ENCODE measurements at places on chromosomes 6 and 20. TPM values are rescaled to one million over a fixed set of nuclear protein-coding genes. Genes with fewer than 3 reads are reported as not detected.

DNA sequence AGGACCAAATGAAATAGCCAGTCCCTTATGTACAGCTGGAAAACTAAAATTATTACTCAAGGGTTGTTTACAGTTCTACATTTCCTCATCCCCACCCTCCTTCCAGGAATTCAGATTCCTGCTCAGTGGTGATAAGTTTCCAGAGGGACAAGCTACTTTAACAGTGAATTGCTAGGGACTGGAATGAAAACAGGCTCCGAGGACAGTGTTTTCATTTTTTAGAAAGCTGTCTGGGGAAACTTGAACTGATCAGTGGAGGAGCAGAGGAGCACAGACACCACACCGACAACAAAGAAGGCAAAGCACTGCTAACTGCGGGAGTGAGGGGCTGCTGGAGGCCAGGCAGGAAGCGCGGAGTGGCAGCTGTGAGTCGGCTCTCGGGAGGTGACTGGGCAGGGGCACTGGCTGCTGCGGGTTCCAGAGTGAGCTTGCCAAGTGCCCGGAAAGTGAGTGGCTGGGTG lies 322.2 kb downstream of the ESR1 start:
- no peak for DNase-seq

DNA sequence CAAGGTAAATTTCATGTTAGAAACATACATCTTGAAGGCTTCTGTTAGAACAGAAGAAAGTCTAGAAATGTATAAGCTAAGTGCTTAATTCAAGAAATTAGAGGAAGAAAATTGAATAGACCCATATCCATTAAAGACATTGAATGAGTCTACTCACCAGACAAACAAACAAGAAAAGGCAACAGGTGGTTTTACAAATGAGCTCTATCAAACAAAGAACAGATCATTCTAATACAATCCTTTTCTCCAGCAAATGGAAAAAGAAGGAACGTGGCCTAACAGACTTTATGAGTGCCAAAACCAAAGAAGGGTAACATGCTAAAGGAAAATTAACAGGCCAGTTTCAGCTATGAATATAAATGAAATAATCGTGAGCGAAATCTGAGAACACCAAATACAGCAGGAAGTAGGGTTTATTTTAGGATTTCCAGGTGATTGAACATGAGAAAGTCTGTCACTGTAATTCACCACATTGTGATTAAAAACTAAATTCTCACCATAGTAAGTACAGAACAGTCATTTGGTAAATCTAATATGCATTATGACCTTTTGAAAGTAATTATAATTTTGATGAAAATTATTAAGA lies 22.6 kb downstream of the MTHFD1L start:
- DNase-seq = no peak

DNA sequence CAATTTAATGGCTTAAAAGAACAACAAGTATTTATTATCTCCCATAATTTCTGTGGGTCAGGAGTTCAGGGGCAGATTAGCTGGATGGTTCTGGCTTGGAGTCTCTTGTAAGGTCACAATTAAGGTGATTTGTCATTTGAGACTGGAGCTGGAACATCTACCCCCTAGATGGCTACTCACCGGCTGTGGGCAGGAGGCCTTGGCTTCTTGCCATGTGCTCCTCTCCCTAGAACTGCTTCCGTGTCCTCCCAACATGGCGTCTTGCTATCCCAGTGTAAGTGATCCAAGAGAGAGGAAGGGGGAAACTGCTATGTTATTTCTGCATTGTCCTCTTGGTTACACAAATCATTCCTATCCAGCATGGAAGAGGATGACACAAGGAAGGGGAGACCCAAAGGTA lies 210.2 kb upstream of the ECI2 start:
- DNase-seq = no peak

GRCh38 chr6:7323074-7323473 lies 10.1 kb upstream of the SSR1 start:
- peak; percentile 42 for DNase-seq

DNA sequence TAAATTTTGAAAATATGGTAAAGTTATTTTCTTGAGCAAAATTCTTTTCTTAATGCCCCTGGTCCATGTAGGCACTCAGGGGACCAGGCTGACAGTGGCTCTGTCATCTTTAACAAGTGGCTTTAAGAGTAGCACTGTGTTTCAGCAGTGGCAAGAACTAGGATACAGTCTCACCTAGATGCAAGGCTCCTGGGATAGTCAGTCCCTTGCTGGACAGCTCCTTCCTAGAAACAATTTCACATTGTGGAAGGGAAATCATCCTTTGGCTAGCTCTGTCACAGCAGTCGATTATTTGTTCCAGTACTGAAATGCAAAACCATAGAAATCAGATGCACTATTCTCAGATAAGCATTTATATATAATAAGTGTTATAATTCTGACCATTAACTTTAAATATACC lies 175.4 kb upstream of the KCNQ5 start:
- no peak for DNase-seq

DNA sequence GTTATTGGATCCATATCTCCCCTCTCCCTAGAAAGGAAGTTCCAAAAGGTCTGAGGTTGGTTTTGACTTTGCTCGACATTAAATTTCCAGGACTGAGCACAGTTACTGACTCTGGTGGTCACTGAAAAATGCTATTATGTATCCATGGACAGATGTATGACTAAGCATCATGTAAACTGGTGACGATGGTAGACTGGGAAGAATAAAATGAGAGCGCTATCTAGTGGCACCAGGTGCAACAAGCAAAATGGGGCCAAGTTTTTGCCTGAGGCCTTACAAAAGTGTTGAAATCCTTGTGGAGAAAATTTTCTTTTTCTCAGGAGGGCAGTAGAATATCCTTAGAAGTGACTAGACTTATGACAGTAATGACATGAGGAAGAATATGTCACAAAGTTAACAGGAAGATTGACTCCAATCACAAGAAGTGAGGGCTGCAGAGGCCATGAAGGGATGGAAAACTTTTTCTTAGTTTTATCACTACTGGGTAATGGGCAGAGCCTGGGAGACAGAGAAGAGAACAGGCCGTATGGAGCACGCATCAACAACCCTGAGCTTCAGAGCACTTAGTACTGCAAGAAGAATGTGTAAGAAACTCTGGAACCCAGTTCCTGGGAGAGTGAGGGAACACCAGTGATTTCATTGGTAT lies 88.9 kb upstream of the ELOVL5 start:
- DNase-seq = peak; percentile 73

DNA sequence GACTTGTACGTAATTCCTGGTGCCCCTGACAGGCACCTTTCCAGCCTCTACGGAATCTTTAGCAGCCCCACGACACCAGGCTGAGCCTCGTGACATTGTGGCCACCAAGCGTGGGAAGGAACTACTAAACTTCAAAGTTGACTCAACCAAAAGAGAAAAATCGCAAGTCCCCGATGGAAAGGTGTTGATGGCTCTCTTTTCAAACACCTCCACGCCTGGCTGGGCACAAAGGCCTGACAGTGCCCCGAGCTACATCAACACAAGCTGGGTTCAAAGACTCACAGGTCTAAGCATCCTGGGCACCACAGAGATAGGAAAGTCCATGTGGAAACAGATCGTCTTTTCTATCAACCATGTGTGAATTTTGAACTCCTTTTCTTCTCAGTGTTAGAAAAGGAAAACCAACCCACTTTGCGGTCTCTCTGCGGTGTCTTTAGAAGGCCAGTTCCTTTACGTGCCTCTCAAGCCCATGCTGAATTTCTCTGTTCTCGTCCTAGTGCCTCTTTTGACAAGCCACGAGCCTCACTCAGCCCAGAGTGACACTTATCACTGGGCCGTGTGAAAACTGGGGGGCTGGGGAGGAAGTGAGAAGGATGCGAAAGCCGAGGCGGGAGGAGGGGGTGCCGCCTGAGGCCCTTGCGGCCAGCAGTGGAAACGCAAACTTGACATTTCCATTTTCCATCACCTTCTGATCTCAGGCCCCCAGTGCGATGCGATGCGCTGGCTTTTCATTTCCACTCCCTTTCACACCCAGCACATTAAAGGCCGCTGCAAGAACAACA lies 59.4 kb downstream of the GFOD1 start:
- no peak for DNase-seq

DNA sequence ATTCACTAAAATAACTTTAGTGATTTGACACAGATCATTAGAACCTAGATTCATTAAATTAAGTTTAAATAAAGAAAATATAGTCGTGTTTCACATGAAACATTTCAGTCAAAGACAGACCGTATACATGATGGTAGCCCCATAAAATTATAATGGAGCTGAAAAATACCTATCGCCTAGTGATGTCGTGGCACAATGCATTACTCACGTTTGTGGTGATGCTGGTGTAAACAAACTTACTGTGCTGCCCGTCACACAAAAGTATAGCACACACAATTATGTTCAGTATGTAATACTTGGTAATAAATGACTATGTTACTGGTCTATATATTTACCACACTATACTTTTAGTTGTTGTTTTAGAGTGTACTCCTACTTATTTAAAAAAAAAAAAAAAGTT lies 17.3 kb downstream of the DST start:
- no peak for DNase-seq

GRCh38 chr6:40128127-40128526 lies 193.9 kb upstream of the MOCS1 start:
- no peak for DNase-seq

- no peak for DNase-seq
These were observed 33.2 kb upstream of the NCOA3 start for GRCh38 chr20:47468290-47469050.

- DNase-seq = no peak
These were observed 81.9 kb upstream of the CEP162 start for GRCh38 chr6:84309336-84309735.

DNA sequence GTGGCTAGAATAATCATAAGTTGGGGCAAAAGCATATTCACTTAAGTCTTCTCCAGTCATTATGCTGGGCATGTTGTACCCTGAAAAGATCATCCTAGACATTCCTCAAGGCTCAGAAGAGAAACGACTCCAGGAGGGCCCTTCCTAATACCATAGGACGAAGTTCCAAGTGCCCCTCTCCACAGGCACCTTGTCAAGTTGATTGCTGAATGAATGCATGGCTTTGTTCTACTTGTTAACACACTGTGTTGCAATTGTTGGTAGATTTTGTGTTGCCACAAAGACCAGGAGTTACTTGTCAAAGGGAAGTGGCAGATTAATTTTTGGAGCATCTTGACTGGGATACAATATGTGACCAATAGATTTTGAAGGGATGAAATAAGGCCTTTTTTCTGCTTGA lies 194.3 kb upstream of the SMLR1 start:
- no peak for DNase-seq

- no peak for DNase-seq
These were observed 6.3 kb upstream of the PAX1 start for GRCh38 chr20:21699216-21699508.

DNA sequence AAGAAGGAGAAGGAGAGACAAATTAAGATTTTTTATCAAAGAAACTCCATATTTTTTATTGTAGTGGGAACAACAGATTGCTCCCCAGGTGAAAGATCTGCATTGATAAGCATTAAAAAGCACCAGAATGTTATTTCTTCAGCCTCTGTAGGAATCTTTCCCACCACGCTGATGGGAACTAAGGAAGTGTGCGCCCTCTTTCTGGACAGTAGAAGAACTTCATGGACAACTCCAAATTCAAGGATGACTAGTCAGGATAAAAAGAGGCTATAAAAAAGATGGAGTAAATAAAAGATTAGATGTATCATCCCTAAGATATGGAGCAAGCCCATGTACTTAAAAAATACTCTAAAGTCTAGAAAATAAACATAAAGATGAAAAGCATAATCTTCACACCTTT lies 45.8 kb upstream of the PAK5 start:
- peak; percentile 8 for DNase-seq

- DNase-seq = no peak
These were observed 20.4 kb downstream of the ZNF184 start for GRCh38 chr6:27452496-27452897.

- DNase-seq = no peak
These were observed 109.1 kb downstream of the C6orf58 start for GRCh38 chr6:127686084-127686483.

- no peak for DNase-seq
These were observed 41.6 kb downstream of the PRND start for GRCh38 chr20:4763261-4763660.

DNA sequence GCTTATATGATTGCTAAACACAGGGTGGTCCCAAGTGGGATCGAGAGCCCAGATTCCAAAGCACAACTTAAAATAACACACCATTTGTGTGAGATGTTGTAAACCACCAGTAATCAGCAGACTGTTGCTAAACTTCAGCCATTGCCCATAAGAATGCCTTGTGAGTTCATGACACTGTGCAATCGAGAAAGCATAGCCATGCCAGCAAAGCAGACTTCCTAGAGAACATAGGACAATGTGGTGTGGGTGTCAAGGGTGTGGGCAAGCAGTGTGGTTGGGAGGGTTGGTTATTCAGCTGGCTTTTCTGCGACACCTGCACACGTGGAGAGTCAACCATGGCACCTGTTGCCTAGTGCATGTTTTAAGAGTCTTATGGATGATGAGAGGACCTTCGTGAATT lies 16.1 kb upstream of the CALHM6 start:
- DNase-seq = no peak

GRCh38 chr6:165308926-165309731 lies at the start of gene C6orf118:
Gene C6orf118, minus strand, starts transcription at chr6:165309605. Its CDS starts 19 bp downstream, at chr6:165309586.
- DNase-seq = peak; percentile 45

DNA sequence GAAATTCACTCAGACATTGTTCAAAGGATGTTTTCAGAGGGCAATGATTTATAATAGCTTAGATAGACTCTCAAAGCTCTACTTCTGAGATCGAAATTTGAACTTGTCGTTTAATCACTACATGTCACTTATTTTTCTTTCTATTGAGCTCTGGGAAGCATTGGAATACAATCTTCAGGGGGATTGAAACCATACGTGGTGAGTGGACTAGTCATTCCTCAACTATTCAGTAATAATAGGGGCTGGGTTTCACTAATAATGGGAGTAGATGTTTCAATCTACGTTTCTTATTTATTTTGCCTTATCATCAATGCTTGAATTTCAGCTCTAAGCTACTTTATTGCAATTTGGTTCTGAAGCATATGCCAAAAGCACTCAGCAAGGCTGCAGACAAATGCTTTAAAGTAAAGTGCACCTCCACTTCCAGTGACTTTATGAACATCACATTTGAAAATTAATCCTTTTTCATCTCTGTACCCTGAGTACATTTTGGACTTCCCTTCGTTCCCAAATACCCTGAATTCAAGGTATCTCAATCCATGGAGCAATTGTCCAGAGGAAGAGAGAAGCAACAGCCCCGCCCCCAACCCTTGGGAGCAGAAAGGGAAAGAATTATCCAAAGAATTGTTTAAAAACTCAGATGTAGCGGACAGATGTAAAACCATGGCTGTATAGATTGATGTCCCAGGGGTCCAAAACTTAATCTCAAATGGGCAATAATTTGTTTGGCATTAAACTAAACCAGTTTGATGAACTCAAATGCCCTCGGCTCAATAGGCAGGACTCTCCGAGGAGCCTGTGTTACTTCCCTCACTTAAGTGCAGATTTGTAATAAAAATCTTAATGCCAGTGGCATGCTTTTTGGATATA lies 68.1 kb downstream of the HFE start:
- DNase-seq = peak; percentile 27

GRCh38 chr6:160662429-160662828 lies 1.6 kb downstream of the LPA start:
- DNase-seq = no peak

Gene PNPLA1
- 0.26 TPM for total RNA-seq

Gene HLA-A
- 707 TPM for total RNA-seq

Gene ILRUN
- 64.9 TPM for total RNA-seq

Gene ZMYND8
- total RNA-seq = 14.7 TPM

Gene C6orf15
- total RNA-seq = 0.13 TPM

Gene ZNF512B
- total RNA-seq = 6.1 TPM

Gene FAM184A
- total RNA-seq = 0.26 TPM

Gene STMN3
- 0.26 TPM for total RNA-seq

Gene SEL1L2
- not detected for total RNA-seq

Gene BIRC7
- total RNA-seq = not detected

Gene TFAP2D
- total RNA-seq = not detected

Gene CCM2L
- total RNA-seq = not detected

Gene SLA2
- not detected for total RNA-seq

Gene NR2E1
- not detected for total RNA-seq

Gene TRIM15
- total RNA-seq = not detected

Data from bronchial epithelial cell (primary cell).